MG63 (cell line): ENCODE measurements at places on chromosomes 2 and 18.

- DNase-seq, result no peak
Measured at GRCh38 chr2:132392221-132392620, 24.4 kb upstream of the GPR39 start.

- DNase-seq, result no peak
Measured at GRCh38 chr2:12688893-12689292, 27.8 kb upstream of the TRIB2 start.

DNA sequence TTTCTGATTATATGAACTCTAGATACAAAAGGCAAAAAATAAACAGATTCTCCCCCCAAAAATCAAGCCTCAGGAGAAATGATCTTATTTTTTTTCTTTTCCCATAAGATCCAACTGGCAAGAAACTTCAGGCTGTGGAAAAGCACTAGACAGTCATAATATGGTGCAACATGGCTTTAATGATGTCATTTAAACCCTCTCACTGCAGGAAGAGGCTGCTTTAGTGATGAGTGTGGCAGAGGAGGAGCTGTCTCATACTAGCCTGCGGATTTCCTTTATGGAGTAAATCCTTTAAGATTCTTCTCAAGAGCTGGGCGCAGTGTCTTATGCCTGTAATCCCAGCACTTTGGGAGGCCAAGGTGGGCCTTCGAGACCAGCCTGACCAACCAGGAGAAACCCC, 83.3 kb upstream of the CD28 start:
- peak; percentile 75 for DNase-seq

DNA sequence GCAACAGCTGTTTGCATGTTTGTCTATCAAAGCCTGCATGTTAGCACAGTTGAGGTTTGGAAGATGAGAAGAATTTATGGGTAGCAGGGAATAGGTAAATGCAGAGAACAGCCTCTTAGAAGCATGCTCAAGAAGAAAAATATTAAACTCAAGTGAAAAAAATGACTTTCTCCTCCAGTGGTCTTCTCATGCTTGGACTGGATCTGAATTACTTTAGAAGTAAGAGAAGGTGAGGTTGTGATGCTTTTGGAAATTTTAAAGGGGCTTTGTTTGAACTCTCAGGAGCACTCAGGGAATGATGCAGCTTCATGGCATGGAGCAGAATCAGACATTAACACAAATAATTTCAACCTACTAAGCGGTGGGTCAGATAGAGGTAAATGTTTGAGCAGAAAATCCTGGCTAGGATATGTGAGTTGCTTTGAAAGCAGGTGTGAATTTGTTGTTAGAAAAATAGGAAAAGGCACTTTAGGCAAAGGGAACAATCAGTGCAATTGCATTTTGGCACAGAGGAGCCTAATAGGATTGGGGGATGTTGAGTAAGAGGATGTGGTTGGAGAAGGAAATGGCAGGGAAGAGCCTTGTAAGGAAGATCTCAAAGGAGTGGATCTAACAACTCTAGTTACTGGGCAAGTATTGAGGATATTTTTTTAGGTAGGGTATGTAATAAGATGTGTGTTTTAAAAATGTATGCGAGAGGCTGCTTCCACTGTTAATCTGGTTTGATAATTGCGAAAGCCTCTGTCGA, 76.3 kb downstream of the DDX1 start:
- DNase-seq, result no peak

DNA sequence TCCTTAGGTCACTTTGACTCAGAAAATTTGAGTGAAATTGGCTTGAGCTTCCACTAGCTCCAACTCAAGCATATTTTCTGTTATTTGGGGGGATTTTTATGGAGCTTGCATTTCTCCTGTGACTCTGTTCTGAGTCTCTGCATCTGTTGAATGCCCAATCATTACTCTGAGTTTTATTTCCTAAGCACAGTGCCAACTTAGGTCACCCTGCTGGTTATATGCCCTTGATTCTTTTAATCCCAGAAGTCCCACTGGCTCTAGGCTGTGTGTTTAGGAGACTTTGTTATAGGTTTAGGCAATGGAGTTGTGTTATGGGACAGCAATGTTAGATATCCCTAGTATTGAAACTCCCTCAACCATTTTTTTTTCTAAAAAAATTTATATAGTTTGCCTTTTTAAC, 198.2 kb upstream of the DTNA start:
- no peak for DNase-seq

DNA sequence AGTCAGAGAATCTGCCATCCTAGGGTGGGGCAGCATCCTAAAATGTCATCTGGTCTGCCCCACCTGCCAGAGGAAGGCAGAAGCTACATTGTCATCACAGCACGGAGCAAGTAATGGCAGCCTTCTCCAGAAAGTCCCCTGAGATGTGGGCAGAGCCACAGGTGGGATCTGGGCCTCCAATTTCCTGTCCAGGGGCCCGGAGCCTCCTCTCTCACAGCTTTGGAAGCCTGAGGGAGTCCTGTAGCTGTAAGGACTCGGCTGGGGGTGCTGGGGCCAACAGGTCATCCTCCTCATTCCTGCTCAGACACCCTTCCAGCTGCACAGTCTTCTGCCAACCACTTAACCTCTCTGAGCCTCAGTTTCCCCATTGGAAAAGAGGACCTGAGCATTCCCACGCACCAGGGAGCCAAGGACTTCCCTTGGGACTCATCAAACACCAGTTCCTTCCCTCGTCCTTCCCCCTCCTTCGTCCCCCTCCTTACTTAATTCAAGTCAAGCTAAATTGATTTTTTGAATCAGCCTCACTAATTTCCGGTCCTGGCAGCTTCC, 48.6 kb upstream of the ID2 start:
- no peak for DNase-seq

GRCh38 chr18:75754433-75754832, 326.9 kb upstream of the SMIM21 start:
- no peak for DNase-seq

DNA sequence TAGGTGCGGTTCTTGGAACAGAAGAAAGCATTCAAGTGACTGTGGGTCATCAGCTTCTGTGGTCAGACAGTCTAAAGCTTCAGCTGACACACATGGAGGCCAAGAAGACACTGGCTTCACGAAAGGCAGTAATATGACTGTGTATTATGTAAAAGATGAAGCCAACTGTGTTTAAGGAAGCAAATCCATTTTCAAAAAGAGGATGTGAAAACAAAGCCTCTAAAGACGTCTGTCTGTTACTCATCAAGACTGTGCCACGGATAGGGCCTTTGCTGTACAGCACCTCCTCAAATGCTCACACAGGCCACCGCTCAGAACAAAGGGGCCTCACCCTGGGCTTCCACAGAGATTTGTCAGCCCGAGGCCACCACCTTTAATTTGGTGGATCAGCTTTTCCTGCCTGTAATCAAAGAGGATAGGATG, 21.1 kb upstream of the TMEM163 start:
- no peak for DNase-seq

DNA sequence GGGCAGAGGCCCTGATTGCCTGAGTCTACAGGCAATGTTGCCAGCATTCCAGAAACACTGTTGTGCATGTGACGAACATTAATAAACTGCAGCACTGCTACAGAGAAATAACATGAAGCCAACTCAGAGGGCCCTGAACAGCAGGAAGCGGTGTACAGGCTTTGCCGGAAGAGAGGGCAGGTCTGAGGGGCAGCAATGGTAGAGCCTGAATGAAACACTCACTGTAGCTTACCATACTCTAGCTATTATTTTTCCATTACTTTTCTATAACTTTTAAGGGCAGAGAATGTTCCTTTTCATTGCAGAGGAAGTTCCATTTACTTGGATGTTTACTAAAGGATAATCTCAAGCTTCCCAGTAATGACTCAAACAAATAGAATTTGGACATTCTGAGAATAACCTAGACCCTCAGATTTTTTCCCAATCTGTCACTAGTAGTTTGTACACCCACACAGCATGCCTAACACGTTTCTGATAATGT, 150.4 kb downstream of the MTX2 start:
- DNase-seq, result peak; percentile 71

- no peak for DNase-seq
Measured at GRCh38 chr2:10987439-10987838, 75.7 kb downstream of the KCNF1 start.

DNA sequence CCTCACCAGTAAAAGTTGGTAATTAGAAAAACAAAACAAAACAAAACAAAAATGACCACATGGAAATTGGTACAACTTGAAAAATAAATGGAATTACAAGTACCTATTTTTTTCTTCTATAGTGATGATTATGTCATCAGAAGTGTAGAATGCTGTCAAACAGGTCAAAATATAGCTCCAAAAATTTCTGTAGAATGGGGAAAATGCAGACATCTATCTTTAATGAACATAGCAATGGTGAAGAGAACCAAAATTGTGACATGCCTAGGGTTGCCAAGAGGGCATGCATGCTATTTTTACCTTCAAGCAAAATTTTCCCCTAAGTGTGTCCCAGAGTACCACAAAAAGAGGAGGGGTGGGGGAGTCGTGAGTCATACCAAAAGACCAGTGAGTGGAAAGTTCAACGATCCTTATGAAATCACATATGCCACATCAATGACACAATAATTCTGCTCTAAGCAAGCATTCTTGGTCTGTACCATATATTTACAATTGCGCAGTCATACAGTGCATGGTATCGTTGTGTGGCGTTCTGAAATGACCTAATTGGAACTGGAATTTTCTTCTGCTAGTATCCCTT, 1436.4 kb downstream of the SUCLG1 start:
- DNase-seq, result no peak

DNA sequence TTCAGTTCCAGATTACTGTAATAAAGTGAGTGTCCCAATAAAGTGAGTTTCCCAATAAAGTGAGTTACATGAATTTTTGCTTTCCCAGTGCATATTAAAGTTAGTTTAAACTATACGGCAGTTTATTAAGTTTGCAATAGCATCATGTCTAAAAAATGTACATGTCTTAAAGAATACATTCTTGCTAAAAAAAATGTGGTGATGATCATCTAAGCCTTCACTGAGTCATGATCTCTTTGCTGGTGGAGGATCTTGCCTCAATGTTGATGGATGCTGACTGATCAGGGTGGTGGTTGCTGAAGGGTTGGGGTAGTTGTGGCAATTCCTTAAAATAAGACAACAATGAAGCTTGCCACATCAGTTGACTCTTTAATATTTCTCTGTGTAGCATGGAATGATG, 664.2 kb downstream of the TDRD15 start:
- no peak for DNase-seq

GRCh38 chr2:10482913-10483312, 34.8 kb upstream of the ODC1 start:
- DNase-seq, result no peak

GRCh38 chr2:204261846-204262245, 283.4 kb upstream of the PARD3B start:
- DNase-seq, result no peak

DNA sequence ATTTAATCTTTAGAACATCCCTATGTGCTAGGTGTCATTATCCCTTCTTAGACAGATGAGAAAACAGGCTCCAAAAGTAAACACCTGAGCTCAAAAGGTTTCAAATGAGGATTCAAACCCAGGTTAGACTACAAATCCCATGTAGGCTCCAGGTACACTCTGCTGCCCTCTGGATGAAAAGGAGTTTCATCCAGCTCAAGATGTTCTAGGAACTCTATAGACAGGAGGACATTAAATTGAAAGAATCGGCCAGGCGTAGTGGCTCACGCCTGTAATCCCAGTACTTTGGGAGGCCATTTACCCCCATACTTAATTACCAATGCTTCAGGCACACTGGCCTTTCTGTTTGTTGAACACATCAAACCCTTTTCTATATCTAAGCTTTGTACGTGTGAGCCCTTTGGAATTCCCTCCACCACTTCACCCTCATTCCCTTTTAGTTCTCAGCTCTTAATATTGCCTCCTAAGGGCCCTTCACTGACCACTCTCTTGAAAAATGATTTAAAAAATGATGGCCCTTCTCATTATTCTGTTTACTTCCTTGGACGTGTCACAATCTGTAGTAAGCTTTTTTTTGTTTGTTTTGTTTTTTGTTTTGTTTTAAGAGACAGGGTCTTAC, 10.7 kb downstream of the SLC25A12 start:
- DNase-seq, result no peak

DNA sequence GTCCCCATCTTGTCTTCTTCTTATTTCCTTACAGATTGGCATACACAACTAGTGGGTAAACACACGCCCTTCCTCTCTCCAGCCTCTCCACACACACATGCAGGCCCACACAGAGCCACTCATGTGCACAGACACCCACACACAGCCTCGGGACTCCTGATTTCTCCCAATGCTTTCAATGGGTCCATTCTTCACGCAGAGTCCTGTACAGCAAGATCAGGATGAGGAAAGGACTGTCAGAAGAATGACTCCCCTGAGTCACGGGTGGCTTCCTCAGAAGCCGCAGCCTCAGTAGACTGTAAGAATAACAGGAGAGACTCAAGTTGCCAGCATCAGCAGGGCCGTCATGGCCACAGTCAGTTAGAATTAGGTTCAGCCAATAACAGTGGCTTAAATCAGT, 109.1 kb upstream of the GLI2 start:
- DNase-seq, result no peak

DNA sequence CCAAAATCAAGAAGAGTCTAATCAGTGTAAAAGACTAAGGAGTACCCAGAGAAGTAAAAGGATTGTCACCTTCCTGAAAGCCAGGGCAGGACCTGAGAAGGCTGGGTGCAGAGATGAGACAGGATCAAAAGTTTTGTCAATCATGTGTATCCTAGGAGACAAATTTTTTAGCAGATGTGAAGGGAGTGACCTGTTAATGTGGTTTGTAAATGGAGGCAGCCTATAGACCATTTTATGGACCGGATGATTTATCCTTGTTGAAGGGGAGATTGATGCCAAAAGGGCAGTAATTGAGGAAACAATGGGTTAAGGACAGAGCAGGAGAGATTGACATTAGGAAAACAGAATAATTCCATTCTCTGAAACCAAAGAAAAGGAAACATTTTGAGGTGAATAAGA, 813 bp downstream of the NDC80 start:
- no peak for DNase-seq

DNA sequence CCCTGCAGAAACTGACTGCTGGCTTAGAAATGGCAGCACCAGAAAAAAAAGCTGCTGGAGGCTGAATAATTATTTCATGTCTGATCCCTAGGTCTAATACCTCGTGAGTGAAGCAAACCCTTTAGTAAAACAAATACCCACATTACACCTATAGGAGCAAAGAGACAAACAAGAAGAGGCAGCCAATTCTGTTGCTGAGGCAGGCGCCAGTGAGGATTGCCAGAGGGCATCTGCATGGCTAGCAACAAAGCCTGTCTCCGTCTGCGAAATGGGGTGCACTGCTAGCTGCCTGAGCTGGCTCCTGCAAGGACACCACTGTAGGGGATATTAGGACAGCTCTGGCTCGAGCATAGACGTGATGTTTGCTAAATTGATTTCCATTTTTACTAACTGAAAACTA, 509.7 kb downstream of the TDRD15 start:
- DNase-seq, result no peak

GRCh38 chr2:168758970-168759820, 43.2 kb upstream of the NOSTRIN start:
- DNase-seq, result no peak

DNA sequence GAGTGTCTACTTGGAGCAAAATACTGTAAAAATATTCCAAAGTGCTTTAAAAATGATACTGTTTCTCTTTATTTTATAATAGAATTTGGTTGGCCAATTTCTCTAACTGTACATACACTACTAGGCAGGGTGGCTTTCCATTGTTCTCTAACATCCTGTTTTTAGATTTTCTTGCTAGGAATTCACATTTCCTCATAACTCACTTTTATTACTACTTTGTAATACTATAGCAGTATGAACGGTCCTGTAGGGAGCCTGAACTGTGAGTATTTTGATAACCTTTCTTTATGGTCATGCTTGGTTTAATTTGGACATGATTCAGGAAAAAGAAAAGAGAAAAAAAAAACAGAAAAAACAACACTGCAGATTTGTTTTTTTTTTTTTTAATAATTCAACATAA, 37.8 kb downstream of the GCG start:
- DNase-seq, result no peak
